D721Med (cell line): ENCODE measurements at places on chromosomes 3 and 15.

DNA sequence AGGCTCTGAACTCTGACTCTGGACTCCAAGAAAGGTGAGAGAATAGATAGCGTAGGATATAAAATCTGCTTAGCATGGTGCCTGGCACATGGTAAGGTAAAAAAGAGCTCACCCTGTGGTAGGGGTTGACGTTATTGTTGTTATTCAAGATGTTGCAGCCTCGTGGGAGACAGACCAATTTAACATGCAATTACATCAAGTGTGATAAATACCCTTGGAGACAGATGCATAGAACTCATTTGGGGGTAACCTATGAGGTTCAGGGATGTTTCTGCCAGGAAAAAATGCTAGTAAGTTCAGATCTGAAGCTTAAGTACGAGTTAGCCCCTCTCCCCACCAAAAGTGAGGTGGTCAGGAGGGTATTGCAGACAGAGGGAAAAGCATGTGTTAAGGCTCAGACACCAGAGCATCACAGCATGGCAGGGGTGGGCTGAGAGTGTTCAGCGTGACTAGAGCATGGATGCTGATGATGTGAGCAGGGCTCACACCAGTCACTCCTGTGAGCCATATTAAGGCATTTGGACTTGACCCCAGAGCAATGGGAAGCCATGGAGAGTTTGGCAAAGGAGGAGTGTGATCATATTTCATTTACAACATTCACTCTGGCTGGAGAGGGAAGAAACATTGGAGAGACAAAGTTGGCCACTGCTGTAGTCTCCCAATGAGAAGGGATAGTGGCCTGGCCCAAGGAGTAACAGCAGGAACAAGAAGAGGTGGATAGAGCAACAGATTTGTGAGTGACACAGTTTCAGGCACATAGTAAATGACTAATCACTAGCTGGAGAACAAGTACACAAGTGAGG is 181.0 kb downstream of the UACA start:
- no peak for DNase-seq

- no peak for DNase-seq
Observed at GRCh38 chr15:48696627-48697312, 51.3 kb upstream of the FBN1 start.

DNA sequence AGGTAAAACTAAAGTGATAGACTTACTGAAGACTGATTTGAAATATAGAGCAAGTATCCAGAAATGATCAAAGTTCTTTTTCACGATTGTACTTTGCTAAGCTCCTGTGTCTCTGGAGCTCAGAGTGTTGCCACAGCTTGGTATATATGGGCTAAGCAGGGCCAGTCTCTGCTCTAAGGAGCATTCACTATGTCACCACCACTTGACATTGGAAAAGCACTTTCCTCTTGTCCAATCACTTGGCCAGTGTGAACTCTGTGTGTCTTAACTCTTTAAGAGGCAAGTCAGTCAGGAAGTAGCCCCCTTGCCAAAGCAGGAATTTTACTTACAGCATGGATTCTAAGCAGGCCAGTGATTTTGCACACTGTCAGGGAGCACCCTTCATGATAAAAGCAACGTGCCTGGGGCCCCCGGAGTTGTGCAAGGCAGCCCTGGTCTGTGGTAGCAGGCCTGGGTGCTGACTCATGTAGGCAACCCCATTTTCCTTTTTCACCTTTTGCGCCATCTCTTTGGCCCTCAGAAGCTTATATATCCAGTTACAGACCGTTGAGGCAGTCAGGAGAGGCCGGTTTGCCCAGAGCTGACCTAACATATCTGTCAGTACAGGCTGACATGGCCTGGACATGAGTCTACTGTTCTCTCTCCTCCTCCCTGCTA is 73.0 kb downstream of the HCN4 start:
- no peak for DNase-seq

DNA sequence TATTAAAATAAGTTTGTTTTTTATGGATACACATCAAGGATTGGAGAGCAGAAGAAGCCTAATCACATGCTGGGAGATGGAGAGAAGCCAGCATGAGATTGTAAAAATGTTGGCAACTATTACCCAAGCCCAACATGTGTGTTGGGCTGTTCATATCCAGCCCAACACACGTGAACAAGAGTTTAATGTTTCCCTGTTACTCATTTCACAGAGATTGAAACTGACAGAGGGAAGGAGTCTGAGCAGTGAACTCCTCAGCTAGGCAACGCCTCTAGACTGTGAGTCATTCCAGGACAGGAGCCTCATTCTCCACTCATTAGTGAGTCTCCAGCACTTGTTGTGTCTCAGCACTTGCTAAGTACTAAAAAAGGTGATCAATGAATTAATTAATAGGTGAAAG is 43.2 kb upstream of the CMSS1 start:
- DNase-seq = no peak

DNA sequence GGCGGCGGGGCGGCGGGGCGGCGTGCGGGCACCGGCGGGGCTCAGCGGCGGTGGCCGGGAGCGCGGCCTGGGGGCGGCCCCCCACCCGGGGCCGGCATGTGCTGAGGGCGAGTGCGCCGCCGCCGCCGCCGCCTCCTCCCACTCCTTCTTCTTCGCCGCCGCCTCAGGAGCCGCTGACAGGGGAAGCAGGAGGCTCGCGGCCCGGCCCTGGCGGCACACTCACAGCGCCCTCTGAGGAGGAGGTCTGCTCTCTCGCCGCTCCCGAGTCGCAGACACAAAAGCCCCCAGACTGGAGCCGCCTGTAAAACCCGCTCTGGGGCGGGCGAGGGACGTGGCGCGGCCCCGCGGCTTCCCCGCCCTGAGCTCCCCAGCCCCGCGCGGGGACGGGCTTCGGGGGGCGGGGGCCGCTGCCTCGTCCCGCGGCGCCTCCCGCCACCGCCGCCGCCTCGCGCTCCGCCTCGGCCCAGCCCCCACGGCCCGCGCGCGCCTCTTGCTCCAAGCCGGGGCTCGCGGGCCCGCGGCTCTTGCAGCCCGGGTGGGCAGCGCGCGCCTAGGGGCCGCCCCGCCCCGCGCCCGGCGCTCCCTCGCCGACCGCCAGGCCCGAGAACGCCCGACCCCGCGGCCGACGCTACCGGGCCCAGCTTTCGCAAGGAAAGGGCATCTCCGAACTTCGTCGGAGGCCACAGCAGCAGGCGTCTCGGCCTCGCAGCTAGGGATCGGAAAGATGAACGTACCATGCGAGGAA is at the start of gene PYGO1:
Gene PYGO1, minus strand, starts transcription at position 276 of the 745 bp plus-strand sequence. CDS start 462 bp downstream, outside the sequence.
- DNase-seq = peak; percentile 34

- no peak for DNase-seq
Observed at GRCh38 chr3:56787784-56788256, 13.9 kb downstream of the ARHGEF3 start.

DNA sequence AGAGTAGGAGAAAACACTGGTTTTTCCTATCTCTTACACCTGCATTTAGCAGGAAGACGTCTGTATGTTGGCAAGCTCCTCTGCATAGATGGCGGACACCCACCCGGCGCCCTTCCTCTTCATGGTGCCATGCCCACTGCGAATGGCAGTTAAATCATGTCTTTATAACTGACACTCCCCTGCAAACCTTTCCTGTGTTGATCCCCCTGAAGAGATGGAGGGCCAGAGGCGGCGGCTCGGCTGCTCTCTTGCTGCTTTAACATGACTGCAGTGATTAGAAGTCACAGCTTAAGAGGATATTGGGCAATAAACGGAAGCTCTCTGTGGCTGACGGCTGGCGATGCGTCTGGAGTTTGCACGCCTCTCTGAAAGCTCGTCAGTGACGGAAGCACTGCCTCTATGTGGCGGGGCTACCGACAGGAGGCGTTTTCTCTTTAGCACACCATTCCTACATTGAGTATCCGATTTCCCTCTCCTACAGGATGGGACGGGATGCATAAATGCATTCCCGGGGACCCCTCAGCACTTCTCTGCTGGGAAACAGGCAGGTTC is 25.5 kb upstream of the SNRPA1 start:
- DNase-seq = peak; percentile 70
